ENCODE measurements at places on chromosomes 1 and 21. TPM values are rescaled to one million over a fixed set of nuclear protein-coding genes. Genes with fewer than 3 reads are reported as not detected.

- no peak overlapping the region for H3K4me3 ChIP-seq
- H3K27me3 ChIP-seq = no peaks in the 10 kb centered on the region
- peaks cover 64% of the 10 kb centered on the region for H3K36me3 ChIP-seq
- DNase-seq = no peak
Measured at GRCh38 chr1:169514566-169515270, 29.0 kb upstream of the SLC19A2 start.

GRCh38 chr1:205537386-205538018, 33.0 kb downstream of the CDK18 start:
- DNase-seq = no peak
- H3K27ac ChIP-seq = no peak overlapping the region
- H3K4me3 ChIP-seq = no peak overlapping the region

DNA sequence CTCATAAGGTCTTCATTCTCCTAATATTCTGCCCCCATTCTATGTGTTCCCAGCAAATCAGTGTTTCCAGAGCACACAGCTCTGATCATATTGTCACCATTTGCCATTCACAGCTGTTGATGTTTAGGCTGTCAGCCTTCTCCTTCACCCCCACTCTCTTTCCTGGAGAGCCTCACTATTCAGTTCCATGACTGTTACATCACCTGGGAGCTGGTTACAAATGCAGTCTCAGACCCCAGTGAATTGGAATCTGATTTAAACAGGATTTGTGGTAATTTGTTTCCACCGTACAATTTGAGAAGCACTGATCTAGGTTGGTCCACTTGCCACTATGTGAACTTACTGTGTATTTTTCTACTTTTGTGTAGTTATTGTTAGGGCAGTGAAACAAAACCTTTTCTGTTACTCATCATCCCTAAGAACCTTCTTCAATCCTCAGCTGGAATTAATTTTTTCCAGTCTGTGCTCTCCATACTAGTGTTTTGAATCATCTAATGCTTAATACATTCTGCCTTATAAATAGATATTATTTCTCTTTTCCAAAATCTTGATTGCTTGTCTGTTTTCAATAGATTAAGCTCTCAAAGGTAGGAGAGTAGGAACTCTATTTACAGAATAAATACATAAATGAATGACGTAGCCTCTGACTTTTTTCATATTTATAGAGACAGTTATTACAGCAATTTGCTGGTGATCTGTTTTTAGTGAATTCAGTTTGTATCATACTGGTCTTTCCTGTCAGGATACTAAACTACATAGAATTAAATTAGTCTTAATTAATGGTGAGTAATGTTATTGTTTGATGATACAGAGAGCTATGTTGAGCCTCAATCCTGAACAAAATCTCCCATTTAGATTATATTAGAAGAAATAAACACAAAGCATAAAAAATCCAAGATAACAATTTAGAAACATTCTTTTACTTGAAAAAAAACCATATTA, 8.1 kb downstream of the SNX7 start:
- H3K27ac ChIP-seq = no peak overlapping the region
- H3K4me3 ChIP-seq = no peak overlapping the region
- peaks cover under 1% of the 10 kb centered on the region for H3K27me3 ChIP-seq
- DNase-seq = no peak

DNA sequence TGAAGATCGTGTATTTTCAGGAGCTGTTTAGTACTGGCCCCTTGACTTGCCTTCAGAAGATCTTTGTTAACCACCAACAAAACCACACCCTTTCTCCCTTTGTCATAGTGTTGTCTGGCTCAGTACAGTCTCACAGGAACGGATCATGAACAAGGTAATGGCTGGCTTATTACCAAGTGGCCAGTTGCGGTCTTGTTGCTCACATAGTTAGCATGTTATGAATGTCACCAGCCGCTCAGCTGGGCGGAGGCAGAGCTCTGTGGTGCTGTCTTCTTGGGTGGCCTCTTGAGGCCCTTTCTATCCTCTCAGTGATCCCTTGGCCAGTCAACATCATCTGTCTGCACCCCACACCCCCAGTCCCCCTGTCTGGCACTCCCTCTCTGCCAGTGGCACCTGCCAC, 21.4 kb downstream of the CNIH3 start:
- H3K36me3 ChIP-seq = no peaks in the 10 kb centered on the region
- H3K4me1 ChIP-seq = no peaks in the 10 kb centered on the region
- no peaks in the 10 kb centered on the region for H3K27me3 ChIP-seq
- DNase-seq = no peak
- no peak overlapping the region for H3K27ac ChIP-seq

THEM5 gene
- not detected for polyA plus RNA-seq

TBX19 gene
- 4.4 TPM for polyA plus RNA-seq

MYBPH gene
- polyA plus RNA-seq = 0.52 TPM
